Dermis microvascular lymphatic vessel endothelial cell (primary cell): ENCODE measurements at places on chromosomes 2 and 18.
A peak's percentile ranks its signal among the peaks of the same experiment; 100 is the strongest.

DNA sequence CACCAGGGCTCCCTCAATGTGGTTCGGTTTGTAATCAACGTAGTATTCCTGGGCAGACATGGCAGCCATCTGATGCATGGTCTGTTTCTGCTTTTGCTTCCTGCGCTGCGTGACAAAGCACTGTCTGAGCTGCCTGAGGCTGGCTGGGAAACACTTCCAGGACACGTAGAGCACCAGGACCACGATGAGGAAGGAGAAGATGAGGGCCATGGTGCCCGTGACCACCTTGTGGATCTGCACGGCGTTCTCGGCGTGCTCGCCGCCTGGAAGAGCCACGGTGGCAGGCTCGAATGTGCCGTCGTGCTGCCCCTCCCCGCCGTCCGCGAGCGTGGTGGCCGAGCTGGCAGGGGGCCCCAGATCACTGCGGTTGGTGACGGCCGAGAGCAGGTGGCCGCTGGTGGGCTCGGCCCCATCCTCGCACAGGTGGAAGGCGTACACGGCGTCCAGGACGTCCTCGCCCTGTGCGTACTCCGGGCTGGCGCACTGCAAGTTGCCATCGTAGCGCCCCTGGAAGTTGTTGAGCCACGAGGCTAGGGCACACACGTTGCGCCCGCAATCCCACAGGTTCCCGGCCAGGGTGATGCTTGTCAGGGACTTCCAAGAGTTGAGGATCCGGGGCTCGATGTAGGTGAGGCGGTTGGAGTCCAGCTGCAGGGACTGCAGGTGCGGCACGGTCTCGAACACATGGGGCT is 2.1 kb downstream of the LRRTM1 start:
- DNase-seq: no peak

- peak; percentile 40 for DNase-seq
Measured at GRCh38 chr18:8468921-8469335, 140.3 kb upstream of the RAB12 start.

DNA sequence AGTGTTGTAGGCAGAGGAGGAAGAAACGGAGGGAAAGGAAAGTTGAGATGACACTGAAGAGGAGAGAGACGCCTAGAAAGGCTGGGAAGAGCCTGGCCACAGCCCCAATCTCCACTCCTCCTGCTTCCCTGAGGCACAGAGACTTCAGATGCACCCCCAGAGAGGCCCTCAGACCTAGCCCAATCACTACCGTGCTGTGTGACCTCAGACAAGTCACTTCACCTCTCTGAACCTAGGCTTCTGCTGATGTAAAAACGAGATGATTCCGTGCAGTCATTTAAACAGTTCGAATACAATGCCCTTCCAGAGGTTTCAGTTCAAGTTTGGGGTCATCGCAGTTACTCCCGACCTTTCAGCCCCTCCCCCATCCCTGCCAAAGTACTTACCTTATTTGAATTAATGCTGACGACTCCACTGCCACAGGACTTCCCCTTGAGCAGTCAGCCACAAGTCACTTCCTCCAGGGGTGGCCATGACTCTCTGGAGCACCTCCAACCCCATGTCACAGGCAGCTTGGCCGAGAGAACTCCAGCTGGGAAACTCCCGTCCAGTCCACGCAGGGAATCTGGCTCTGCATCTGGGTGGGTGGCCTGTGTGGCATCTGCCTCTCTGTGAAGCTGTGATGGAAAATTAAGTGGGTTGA is 105.2 kb upstream of the ID2 start:
- DNase-seq: no peak

- DNase-seq: peak; percentile 10
Measured at GRCh38 chr18:24427484-24427883, 1.0 kb downstream of the IMPACT start.

- DNase-seq: peak; percentile 41
Measured at GRCh38 chr2:216339456-216340279, 32.6 kb downstream of the MARCHF4 start.

DNA sequence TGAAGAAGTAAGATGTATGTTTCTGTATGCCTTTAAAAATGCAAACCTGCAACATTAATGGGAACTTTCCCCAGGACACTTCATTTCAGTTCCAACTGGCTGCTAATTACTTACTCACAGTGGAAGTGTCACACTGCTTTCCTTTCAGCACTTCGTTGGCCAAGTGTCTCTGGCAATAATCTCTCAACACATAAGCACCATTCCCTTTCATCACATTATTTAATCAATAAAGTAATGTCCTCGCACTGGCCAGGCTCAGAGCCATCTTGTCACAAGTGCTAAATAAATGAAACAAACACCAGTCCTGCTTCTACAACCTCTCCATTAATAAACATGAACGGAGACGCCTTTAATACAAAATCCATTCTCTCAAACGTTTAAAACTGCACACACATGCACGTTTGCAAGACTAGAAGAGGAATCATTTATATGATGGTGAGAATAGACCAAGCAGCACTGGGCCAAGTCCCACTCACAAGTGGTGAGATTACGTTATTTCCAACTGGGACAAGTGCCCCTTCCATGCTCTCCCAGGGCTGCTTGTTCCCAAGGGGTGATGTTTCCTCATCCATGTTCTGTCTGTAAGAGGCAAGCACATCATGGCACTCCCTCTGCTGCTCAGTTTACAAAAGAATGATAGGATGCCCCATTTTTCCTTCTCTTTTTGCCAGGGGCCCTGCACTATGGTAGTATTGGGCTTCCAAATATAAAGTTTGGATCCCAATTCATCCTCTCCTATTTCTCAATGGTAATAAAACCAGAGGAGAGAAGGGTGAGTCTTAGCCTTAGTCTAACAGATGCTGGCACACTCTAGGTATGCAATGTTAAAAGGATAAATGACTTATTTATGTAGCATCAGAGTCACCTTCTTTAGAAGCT is 56.8 kb upstream of the ETAA1 start:
- DNase-seq: no peak

GRCh38 chr2:46711156-46711555 is 204.4 kb downstream of the MCFD2 start:
- no peak for DNase-seq

- DNase-seq: no peak
Measured at GRCh38 chr2:139911160-139911559, 1131.0 kb upstream of the NXPH2 start.

DNA sequence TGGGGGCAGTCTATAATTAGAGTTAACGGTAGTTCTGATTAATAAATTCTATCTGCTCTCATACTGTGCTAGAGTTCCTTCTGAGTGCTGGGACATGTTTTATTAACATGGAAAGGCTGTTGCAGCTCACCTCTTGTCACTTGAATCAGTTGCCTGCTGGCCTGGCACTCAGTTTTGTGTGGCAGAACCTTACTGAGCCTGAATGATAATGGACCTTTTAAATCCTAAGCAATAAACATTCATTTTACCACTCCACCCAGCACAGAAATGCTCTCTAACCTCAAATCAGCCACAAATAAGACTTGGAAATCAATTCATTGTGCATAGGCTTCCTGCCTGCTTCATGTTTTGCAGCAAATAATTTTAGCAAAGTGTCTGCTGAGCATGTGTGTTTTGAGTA is 115.0 kb upstream of the RBMS1 start:
- DNase-seq: no peak

GRCh38 chr18:10851824-10852319 is 297.5 kb downstream of the PIEZO2 start:
- peak; percentile 58 for DNase-seq

GRCh38 chr2:163527381-163527780 is 208.4 kb downstream of the FIGN start:
- DNase-seq: no peak

GRCh38 chr2:69535817-69536241 is 98.6 kb upstream of the NFU1 start:
- DNase-seq: peak; percentile 3
